ENCODE measurements at places on chromosomes 7 and 10. TPM values are rescaled to one million over a fixed set of nuclear protein-coding genes. Genes with fewer than 3 reads are reported as not detected.

Gene OPTN
- total RNA-seq, result 119 TPM

Gene TEX47
- not detected for total RNA-seq

Gene CALCR
- total RNA-seq, result 0.15 TPM

Gene IDE
- 24.0 TPM for total RNA-seq

Gene C10orf53
- total RNA-seq, result not detected

Gene PRSS37
- total RNA-seq, result not detected
